ENCODE measurements at places on chromosomes 11 and 22.

DNA sequence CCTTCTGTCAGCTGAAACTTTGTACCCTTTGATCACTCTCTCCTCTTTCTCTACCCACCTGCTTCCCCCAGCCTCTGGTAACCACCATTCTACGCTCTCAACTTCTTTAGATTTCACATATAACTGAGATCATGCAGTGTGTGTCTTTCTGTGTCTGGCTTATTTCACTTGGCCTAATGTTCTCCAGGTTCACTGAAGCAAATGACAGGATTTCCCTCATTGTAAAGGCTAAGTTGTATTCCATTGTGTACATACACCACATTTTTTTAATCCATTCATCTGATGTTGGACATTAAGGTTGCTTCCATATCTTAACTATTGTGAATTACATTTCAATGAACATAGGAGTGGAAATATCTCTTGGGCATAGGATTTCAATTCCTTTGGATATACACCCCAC is 207.6 kb downstream of the MIAT start:
- DNase-seq, result no peak

DNA sequence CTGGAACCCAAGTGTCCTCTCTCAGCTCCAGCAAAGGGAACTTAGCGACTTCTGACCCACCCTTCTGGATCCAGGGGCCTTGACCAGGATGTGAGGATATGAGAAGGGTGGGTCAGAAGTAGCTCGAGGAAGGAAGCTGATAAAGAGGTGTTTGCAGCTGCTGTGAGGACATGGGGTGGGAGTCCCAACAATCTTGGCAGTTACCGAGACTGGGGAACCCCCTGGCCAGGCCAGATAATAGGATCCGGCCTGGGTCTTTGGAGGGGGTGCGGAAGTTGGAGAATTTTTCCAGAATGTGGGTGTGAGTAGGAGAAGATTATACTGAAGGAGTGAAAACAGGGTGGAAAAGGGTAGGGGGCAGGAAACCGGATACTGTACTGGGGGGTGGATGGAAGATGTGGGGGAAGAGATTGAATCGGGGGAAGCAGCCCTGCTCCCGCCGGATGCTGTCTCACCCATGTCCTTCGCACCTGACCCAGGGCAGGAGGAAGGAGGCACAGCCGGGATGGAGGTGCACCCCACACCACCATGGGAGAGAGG is 2.8 kb upstream of the MCAM start:
- no peak for DNase-seq

GRCh38 chr11:14625586-14626205 is 17.9 kb upstream of the PDE3B start:
- DNase-seq, result no peak

DNA sequence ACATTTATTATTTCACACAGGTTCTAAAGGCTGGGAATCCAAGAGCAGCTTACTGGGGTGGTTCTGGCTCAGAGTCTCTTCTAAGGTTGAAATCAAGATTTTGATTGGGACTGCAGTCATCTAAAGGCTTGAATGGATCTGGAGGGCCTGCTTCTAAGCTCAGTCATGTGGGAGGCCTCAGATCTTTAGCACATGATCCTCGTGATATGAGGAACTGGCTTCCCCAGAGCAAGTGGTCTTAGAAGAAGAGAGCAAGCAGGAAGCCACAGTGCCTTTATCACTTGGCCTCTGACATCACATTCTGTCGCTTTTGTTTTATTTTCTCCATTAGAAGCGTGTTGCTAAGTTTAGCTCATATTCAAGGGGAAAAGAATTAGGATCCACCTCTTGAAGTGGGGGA is 88.9 kb downstream of the ARFGAP2 start:
- no peak for DNase-seq

DNA sequence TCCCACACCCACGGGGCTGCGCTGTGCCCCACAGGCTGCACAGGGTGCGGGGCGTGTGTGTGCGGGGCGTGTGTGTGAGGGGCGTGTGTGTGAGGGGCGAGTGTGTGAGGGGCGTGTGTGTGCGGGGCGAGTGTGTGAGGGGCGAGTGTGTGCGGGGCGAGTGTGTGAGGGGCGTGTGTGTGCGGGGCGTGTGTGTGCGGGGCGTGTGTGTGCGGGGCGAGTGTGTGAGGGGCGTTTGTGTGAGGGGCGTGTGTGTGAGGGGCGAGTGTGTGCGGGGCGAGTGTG is 86.7 kb downstream of the WNT7B start:
- no peak for DNase-seq

DNA sequence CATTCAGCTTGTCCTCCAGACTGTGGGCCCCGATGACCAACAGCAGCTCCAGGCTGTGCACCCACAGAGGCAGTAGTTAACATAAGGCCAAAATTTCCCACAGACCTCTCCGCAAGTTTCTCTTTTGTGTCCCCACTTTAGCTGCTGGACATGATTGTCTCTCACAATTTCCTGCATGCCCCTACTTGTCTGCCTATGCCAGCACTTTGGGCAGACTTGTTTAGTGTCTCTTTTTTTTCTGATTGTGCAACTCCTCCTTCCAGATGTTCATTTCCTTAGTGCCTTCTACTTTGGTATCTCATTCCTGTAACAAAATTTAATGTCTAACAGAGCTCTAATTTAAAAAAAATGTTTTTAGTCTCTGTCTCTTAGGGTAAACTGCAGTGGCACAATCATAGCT is 23.8 kb upstream of the SCN3B start:
- DNase-seq, result no peak

DNA sequence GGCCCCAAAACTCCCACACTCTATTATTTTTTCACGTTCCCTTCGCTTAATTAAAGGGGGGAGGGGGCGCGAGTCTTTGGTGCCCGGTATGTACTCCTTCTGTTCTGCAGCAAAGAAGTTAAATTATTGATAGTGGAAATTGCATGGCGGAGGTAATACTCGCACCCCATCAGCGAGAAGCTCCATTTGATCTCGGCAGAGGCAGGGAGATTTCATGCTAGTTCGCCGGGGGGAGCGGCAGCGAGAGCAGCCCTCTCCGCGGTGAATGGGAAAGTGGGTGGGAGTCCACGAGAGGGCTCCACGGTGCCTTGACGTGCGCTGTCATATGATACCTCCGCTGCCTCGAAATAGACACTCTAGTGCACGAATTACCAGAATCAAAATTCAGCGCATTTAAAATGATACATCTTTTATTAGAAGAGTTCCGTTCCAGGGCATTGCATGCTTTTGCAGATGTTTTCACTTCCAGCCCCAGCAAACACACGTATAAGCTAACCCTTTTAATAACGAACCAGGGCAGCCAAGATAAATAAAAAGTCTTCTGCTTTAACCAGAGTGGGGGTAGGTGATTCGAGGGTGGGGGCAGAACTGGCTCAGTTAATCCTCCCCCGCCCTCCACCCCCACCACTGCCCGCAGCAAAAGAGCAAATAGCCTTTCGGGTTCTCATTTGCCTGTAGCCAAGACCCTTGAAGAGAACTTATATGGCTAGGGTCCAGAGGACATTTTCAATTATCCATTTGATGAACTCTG is 1.3 kb upstream of the BDNF start:
- DNase-seq, result no peak

GRCh38 chr11:110455718-110456117 is 26.0 kb downstream of the FDX1 start:
- DNase-seq, result no peak

GRCh38 chr11:62962391-62962790 is 22.4 kb downstream of the SLC22A6 start:
- no peak for DNase-seq

- DNase-seq, result no peak
These were observed 67.1 kb downstream of the GGTLC2 start for GRCh38 chr22:22711532-22711913.

GRCh38 chr11:35619116-35619854 is 1.0 kb downstream of the FJX1 start:
- DNase-seq, result no peak

Data from hippocampal formation (tissue), 2 donors.